ENCODE measurements at places on chromosomes 6 and 20.

- no peak for DNase-seq
Measured at GRCh38 chr20:20063941-20064702, 11.8 kb downstream of the CFAP61 start.

DNA sequence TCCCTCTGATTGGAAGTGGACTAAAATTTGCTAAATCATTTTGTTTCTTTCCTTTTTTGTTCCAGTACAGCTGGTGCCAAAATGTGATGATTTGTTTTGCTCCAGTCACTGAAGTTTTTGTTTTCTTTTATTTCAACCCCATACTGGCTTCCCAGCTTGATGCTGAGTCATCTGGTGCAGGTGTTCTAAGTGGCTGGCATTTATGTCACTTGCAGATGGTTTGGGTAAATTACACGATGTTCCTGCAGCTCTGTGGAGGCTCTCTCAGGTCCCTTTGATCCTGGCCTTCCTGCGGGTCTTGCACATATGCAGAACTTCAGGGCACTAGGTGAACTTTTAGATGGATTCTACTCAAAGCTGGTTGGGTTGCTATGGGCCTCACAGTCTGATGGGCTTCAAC, 577.7 kb downstream of the HAO1 start:
- DNase-seq: no peak

DNA sequence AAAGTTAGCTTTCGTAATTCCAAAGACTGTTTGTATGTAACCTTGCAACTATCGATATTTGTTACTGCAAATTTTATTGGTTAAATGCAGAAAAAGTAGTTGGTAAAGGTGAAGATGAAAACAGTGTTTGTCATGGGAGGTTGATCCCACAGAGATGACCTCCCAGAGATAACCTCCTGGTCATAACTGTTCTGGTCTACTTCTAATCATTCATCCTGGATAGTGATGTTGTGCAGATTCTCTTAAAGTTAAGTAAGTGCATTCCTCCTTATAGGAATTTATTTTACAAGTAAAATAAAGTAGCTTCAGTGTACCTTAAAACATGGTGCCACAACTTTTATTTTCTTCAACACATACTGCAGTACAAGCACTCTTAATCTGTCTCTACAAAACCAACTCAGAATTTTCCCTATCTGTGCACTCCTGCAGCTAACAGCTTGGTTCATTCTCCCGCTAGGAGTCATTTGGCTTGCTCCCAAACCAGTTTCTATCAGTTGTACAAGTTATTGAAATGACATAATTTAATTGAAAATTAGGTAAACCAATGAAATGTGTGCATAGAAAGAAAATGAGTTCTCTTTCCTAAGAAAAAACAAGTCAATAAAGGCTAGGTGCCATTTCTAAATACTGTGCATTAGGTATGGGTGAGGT, 19.2 kb downstream of the METTL24 start:
- no peak for DNase-seq

DNA sequence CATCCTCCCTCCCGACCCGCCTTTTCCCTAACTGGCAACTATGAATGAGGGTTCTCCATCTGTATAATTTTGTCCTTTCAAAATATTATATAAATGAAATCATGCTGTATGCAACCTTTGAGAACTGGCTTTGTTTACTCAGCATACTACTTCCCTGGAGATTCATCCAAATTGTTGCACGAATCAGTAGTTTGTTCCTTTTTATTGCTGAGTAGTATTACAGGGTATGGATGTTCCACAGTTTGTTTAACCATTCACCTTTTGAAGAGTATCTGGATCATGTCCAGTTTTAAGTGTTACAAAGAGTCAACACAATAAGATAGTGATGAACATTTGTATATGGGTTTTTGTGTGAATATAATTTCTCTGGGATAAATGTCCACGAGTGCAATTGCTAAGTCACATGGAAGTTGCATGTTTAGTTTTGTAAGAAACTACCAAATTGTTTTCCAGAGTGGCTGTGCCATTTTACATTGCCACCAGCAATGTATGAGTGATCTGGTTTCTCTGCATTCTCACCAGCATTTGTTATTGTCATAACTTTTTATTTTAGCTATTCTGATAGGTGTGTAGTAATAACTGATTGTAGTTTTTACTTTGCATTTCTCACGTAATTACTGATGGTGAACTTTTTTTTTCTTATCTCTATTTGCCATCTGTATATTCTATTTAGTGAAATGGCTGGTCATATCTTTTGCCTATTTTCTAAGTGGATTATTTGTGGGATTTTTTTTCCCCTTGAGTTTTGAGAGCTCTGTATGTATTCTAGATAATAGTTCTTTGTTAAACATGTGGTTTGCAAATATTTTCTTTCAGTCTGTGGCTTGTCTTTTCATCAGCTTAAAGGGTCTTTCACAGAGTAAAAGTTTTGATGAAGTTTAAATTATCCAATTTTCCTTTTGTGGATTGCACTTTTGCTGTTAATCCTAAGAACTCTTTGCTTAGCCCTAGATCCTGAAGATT, 14.4 kb upstream of the RNF24 start:
- no peak for DNase-seq

DNA sequence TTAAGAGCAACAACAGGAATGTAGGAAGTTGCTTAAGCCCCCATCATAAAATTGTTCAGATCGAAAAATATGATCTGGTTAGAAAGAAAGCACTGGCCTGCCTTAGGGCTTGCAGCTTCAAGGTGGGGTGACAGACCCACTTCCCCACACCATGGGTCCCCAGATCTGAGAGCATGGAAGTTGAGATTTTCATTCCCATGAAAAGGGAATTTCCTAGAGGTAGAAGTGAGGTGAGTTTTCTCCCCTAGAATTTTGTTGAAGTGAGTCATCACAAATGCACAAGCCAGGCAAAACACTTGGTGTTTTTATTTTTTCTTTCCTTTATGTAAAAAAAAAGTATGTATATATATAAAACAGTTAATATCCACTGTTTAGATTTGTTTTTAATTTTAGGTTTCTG, 213.6 kb upstream of the SUPT3H start:
- DNase-seq: no peak

GRCh38 chr20:57877131-57877824, 167.5 kb upstream of the PMEPA1 start:
- DNase-seq: no peak

DNA sequence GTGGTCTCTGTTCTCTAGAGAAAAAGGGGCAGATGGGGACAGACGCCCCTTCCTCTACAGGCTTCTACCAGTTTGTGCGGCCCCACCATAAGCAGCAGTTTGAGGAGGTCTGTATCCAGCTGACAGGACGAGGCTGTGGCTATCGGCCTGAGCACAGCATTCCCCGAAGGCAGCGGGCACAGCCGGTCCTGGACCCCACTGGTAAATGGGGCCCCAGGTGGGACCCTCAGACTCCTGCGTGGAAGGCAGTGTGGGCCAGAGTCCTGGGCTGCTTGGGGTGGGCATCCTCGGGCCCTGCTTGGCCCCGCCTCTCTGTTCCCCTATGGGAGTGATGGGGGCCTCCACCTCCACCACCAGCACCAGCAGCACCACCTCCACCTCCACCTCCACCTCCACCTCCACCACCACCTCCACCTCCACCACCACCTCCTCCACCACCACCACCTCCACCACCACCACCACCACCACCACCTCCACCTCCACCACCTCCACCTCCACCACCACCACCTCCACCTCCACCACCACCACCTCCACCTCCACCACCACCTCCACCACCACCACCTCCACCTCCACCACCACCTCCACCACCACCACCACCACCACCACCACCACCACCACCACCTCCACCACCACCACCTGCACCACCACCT, 3.2 kb upstream of the TNFRSF6B start:
- DNase-seq: no peak

- DNase-seq: peak; percentile 23
Measured at GRCh38 chr6:27096834-27097511, 150.5 kb upstream of the PRSS16 start.

DNA sequence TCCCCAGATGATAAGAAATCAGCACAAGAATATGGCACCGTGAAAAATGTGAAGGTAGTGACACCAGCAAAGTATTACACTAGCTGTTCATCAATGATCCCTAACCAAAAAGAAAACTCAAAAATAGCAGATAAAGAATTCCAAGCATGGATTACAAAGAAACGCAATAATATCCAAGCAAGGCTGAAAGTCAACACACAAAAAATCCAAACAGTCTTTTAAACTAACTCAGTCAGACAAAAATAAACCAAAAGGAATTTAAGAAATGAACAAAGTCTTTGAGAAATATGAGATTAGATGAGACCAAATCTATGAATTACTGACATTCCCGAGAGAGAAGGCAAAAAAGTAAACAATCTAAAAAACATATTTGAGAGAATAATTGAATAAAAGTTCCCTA, 976.1 kb upstream of the MAP3K7 start:
- no peak for DNase-seq

GRCh38 chr6:84709121-84709520, 55.3 kb downstream of the TBX18 start:
- no peak for DNase-seq

GRCh38 chr6:55778705-55779104, 96.7 kb downstream of the BMP5 start:
- no peak for DNase-seq

DNA sequence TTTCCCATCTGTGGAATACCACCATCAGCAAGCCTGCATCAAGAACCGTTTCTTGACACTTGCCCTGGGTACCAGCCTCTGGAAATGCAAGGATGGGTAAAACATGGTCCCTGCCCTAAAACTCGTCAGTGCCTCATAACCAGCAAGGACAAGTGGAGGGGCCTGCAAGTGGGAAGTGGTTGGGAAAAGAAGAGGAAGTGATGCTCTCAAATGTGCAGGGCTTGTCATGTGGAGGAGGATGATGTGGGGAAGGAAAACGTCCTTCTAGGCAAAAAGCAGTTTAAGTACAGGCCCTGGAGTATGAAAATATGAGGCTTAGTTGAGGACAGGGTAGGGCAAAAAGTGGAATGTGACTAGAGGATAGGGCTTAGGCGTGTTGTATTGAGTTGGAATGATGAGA, 19.0 kb downstream of the RREB1 start:
- no peak for DNase-seq

- no peak for DNase-seq
Measured at GRCh38 chr6:112911959-112912358, 564.8 kb downstream of the RFPL4B start.

- no peak for DNase-seq
Measured at GRCh38 chr6:135318738-135319469, 137.8 kb downstream of the MYB start.

GRCh38 chr20:50913690-50914375, 17.4 kb downstream of the ADNP start:
- no peak for DNase-seq

DNA sequence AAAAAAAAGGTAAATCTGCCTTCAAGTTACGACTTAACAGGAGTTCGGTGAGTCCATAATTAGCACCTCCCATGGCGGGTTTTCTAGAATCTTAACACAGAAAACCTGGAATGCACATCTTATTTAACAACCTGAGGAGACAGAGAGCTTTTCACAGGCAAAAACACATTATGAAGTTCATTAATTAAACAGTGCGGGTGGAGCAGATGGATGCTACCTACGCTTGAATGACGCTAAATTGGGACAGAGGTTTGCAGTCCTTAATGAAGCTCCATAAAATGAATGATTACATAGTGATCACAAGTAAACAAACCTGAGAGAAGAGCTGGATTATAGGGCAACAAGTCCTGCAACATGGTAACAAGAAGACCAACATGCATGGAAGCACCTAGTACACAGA, 81.0 kb downstream of the INSM1 start:
- no peak for DNase-seq

DNA sequence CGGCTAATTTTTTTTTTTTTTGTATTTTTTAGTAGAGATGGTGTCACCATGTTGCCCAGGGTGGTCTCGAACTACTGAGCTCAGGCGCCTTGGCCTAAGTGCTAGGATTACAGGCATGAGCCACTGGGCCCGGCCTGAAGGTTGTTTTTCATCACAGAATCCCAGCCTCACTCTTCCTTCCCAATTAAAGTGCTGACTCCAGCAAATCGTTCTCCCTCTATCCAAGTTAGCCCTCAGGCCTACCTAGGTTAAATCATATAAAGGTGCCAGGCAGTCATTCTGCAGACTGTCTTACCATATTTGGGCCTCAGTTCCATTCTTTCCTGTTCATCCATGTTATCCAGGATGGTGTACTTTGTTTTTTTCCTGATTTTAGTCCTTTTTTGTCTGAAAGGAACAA, 56.4 kb downstream of the ALDH5A1 start:
- DNase-seq: no peak

DNA sequence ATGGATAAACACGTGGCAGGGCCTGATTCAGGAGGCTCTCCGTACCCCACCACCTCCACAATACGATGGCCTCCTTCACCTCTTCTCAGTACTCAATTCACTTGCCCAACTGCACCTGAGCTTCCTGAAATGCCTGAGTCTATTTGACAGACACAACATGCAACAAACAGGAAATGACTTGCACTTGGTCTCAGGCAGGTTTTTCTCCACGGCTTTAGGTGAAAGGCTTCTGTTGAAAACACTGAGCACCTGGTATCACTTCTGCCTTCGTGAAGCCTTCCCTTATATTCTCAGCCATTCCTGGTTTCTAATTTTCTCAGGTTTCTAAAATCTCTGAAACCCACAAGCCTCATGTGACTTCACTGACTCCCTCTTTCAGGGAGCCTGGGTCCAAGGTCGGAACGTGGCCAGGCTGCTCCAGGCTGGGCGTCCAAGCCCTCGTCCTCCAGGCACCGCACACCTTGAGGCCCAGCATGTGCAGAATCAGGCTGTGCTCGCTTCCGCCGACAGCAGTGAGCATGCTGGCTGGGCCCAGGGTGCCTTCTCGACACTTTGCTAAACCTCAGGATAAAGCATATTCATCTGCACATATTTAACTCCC, 34.7 kb downstream of the TAF4 start:
- DNase-seq: peak; percentile 26

DNA sequence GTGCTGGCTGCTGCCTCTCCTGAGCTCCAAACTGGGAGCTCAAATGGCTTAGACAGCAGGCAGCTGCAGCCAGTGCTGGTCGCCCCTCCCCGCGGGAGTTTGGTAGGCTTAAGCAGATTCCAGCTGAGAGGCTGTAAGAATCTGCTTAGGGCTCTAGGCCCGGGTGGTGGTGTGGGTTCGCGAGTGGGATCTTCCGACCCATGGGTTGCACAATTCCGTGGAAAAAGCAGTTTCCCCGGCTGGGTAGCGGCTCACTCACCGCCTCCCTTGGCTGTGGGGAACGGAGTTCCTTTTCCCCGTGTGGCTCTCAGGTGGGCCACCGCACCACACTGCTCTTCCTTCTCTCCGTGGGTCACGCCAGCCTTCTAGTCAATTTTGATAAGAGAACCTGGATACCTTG, 232.5 kb downstream of the PKHD1 start:
- no peak for DNase-seq

- DNase-seq: no peak
Measured at GRCh38 chr6:165628955-165629354, 34.1 kb downstream of the PDE10A start.

GRCh38 chr20:62516338-62516737, 40.5 kb upstream of the GATA5 start:
- no peak for DNase-seq

DNA sequence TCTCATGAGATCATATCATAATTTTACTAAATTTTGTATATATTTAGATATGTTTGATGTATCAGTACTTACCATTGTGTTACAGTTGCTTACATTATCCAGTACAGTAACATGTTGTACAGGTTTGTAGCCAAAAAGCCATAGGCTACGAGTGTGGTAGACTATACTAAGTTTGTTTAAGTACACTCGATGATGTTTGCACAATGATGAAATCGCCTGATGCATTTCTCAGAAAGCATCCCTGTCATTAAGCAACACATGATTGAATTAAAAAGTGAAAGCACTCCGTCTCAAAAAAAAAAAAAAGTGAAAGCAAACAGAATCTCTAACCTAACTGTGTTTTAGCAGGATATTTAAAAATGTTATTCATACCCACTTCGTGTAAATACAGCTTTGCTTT, 104.9 kb upstream of the TFAP2D start:
- DNase-seq: no peak

GRCh38 chr6:16414205-16414604, 175.8 kb downstream of the GMPR start:
- DNase-seq: peak; percentile 16

All from activated naive CD4-positive, alpha-beta T cell treated with anti-CD3 and anti-CD28 coated beads, Interleukin-2, amount 50 U/mL, for 16 hours (primary cell).